ENCODE measurements at places on chromosomes 2 and 18.

- DNase-seq, result peak; percentile 34
Observed at GRCh38 chr2:119821266-119821665, 61.5 kb downstream of the PTPN4 start.

DNA sequence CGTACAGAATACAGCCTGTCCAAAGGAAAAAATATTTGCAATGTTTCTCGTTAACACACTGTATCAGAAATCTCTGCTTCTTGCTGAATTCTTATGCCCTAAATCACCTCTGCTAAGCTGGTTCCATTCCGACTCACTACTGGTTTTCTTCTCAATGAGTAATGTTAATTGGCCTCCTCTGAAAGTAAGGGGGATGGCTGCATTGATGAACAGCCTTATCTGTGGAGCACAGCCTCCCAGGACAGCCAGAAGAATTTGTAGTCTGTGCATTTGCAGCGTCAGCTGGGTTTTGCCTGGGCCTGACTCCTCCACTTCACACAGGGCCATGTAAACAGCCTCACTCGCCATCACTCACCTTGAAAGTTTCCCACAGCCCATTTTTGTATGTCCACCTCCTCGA, 127.7 kb downstream of the RNF152 start:
- no peak for DNase-seq

DNA sequence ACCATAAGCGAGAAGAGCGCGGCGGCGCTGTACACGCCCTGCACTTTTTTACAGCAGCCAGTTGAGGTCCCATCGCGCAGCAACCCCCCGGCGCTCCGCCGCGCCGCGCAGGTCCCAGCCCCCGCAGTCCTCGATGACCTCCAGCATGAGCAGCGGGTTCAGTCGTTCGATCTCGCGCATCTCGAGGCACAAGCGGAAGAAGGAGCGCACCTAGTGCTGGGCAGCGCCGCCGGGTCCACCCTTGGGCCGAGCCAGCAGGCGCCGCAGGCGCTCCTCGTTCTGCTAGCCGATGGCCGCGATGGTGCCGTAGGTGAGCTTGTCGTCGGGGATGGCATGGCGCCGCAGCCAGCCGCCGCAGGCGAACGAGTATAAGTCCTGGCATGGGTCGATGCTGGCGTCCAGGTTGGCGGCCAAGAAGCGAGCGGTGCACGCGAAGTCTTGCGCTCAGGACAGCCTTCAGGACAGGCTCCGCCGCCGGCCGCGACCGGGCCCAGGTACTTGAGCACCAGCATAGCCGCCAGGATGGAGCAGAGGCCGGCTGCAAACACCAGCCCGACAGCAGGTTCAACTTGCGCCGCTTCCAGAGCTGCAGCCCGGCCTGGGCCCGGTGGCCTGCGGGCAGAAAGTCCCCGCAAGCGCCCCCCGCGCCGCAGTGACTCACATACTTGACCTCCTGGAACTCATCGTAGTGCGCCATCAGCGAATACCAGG, 8.3 kb downstream of the ALPP start:
- DNase-seq, result no peak

- DNase-seq, result no peak
Observed at GRCh38 chr2:8581601-8582041, 100.2 kb upstream of the ID2 start.

GRCh38 chr18:68848242-68848641, 50.4 kb downstream of the CCDC102B start:
- no peak for DNase-seq

GRCh38 chr2:99692785-99693184, 203.0 kb upstream of the REV1 start:
- no peak for DNase-seq

DNA sequence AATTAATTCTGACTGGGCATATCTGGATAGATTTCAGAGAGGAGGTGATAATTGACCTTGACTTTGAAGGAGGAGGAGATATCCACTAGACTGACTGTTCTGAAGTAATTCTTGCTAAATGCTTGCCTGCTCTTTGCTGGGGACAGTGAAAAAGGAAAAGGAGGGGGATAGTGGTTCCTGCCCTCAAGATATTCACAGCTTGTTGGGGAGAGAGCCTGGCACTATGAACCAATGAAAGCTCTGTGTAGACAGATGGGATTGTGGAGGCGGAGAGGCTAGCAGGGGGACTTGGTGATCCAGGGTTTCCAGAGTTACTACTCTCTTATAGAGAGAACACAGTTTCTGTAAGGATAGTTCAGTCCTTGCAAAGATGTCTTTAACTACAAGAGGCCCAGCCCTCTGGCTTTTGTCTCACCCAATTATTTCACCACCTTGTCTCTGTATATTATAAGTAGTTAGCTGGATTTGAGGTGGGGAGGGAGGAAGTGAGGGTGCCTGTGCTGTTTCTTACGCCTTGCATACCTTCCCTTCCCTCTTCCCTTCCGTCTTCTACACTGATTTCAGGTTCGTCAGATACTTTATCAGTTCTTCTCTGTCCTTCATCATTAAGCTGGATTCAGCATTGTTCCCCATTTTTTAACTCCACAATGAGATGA, 190.4 kb downstream of the PRKCE start:
- no peak for DNase-seq

- peak; percentile 77 for DNase-seq
Observed at GRCh38 chr2:219002395-219003266, 9.4 kb upstream of the CRYBA2 start.

DNA sequence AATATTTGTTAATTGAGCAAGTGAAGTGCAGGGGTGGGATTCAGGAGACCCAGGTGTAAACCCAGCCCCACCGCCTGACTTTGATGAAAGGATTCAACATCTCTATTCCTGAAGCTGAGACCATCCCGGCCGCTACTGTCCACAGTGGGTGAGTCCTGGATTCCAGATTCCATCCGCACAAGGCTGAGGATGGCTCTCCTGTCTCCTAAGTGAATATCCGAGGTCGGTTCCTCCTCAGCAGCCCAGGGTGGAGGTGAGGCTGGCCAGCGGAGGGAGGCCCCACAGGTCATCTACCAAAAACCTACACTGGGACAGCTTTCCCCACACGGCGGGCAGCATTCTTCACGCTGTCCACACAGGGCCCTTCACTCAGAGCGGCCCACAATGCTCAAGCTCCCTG, 57.6 kb downstream of the ACKR3 start:
- DNase-seq, result no peak

DNA sequence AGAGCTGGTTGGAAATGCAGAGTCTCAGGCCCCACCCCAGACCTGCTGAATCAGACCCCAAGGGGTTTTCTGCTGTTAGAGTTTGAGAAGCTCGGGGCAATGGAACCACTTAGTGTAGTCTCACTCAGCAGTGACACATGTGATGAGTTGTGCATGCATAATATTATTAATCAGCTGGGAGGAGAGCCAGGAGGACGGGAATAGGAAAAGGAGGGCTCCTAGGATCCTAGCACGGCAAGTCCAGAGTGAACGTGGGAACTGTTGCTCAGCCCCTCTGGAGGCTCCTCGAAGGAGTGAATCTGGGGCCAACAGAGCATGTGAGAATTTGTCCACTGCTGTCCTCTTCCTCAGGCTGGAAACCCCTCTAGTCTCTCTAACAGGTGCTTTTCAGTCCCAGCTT, 87.1 kb downstream of the HS1BP3 start:
- no peak for DNase-seq

DNA sequence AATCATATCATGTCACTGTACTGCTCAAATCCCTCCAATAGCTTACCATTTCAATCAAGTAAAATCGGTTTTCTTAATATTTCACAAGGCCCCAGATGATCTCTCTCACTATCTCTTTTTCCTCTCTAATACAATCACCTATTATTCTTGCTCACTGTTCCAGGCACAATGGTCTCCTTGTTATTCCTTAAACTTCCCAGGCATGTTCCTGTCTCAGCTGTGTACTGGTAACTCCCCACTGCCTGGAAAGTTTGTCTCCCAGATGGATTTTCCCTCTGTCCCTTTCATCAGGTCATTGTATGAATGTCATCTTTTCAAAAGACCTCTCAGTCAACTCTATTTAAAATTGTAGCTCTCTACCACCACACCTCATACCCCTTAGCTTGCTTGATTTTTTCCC, 30.7 kb upstream of the FANCL start:
- DNase-seq, result no peak

GRCh38 chr2:152594022-152594766, 123.1 kb downstream of the PRPF40A start:
- DNase-seq, result no peak

DNA sequence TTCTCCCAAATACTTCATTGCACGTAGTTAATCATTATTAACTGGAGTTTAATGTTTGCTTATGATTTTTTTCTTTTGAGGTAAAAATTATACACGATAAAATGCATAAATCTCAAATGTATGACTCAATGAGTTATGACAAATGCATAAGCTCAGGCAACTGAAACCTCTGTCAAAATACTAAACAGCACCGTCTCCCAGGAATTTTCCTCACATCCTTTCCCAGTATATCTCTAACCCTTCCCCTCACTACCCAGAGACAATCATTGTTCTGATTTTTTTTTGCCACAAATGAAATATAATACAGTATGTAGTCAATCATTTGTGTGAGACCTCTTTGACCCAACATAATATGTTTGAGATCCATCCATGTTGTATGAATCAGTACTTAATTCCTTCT, 606.5 kb downstream of the CPS1 start:
- DNase-seq, result no peak

- DNase-seq, result no peak
Observed at GRCh38 chr2:237403024-237403882, 10.7 kb downstream of the COL6A3 start.

DNA sequence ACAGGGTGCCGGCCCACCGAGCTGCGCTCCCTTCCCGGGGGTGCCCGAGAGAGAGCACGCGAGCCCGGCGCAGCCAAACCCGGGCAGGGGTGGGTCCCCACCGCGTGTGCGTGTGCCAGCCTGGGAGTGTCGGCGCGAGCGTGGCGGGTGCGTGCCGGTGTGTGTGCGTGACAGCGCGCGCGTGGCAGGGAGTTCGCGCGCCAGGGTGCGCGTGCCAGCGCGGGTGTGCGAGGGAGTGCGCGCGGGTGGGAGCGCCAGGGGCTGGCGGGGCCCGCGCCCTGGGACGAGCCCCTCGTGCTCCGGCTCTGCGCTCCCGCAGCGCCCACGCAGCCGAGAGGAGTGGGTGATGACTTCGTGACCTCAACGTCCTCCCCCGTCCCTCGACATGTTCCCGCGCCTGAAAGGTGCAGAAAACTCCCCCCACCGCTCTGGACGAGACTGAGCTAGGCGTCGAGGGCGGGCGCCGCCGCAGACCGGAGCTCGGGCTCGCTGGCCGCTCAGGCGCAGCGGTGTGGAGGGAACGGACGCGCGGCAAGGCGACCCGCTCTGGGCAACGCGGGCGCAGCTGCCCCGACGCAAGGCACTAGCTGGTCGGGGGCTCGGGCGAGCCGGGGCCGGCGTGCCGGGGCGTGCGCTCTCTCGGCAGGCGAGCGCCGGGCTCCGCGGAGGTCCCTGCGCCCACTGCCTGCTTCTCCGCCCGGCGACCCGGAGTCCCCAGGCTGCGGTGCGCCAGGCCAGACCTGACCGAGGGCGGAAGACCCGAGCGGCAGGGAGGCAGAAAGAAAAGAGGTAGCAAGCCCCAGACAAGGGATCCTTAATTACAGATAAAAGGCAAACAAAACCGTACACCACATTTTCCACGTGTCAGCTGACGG, 582.8 kb downstream of the ZEB2 start:
- DNase-seq, result peak; percentile 60

GRCh38 chr2:150595803-150596470, 108.5 kb upstream of the RND3 start:
- no peak for DNase-seq

DNA sequence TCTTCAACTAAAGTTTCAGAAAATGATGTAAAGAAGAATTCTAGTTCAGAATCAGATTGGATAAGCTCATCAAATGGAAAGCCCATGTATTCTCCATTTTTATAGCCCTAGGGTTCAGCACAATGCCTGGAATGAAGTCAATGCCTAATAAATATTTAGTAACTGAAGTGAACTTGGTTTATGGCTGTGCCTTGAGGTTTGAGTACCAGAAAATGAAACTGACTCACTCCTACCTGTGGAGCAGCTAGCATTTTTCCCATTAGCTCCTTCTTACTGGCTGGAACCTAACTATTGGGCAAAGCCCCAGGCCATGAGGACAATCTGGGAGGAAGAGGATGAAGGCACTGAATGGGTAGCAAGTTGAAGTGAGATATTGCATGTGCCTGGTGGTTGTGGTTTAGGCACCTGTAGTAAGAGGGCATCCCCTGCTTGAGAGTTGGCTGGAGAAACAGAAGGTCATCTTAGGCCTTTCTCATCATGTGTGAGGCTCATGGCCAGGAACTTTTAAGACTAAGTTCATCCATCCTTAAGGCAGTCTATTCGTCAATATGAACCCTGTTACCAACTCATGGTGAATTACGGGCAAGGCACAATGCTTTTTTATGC, 85.0 kb upstream of the LYPD1 start:
- DNase-seq, result no peak

- DNase-seq, result no peak
Observed at GRCh38 chr2:23706613-23707078, 220.3 kb downstream of the ATAD2B start.

GRCh38 chr2:235478609-235479008, 15.2 kb upstream of the AGAP1 start:
- DNase-seq, result no peak

DNA sequence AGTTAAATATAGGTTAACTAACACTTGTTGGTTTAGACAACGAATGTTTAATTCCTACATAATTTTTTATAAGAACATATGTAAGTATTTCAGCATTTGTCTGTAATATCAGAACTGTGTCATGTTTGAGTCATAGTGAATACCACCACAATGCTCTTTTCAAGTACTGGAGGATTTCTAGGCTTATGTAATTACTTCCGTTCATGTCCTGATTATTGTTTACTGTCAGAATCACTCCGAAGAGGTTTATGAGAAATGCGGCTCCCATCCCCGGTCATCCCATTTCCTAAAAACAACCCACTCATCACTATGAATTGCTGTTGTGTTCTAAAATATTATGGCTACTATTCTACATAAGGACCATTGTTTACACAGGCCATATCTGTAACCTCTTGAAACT, 45.1 kb downstream of the CDH19 start:
- DNase-seq, result no peak

DNA sequence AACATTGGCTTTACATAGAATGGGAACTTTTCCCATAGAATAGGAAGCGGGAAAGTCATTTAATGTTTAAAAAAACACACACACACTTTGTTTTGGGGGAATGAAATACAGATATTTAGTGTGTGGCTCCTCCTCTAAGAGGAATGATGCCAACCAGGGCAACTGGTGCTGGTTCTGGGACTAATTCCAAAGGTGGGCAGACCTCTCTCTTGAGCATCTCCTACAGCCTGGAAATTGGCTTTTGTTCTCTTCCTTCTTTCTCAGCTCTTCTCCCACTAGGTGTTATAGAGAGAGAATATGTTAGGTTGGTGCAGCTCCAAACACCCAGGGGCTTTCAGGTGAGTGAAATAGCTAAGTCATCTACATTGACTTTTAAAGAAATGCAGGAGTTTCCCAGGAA, 190.1 kb downstream of the RAD51AP2 start:
- DNase-seq, result no peak

GRCh38 chr2:15674637-15675455, 83.2 kb downstream of the DDX1 start:
- DNase-seq, result no peak

DNA sequence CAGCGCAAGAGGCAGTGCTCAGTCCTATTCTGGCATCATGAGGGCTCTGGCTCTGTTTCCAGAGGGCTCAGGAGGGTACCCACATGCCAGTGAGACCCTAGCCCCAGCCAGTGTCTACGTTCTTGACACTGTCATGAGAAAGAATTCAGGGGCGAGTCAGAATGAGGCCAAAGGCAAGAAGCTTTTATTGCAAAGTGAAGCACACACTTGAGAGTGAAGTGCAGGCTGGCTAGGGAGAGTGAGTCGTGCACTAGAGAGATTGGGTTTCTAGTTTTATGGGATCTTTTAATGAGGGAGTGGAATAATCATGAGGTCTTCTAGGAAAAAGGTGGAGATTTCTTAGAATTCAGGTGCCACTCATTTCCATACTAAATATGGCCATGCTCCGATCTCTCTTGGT, 164.1 kb downstream of the DCDC2C start:
- no peak for DNase-seq

Measured in stimulated activated CD4-positive, alpha-beta T cell treated with anti-CD3 and anti-CD28 coated beads, Interleukin-15, amount 100 ng/mL, for 24 hours (primary cell).